ENCODE measurements at places on chromosomes 3 and 15.

GRCh38 chr15:52567871-52568600 lies 794 bp downstream of the ARPP19 start:
- DNase-seq, result peak; percentile 57

GRCh38 chr3:177476495-177476894 lies 279.2 kb upstream of the TBL1XR1 start:
- DNase-seq, result no peak

DNA sequence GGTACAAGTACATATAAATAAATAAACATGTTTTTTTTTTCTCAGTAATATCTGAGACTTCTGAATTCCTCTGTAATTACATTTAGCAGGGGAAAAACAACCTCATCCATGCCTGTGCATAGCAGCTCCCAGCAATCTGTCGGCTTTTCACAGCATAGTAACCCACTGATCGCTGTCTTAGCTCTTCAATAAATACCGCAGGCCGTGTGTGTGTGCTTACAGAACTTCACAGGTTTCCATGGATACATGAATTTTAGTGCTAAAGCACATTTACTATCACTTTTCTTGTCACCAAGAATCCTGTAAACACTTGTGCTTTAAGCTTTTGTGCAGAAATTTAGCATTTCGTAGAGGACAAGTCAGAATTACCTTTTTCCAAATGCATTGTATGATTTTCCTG lies 4.0 kb upstream of the PLAAT1 start:
- DNase-seq, result no peak

GRCh38 chr3:152611905-152612304 lies 223.0 kb upstream of the P2RY1 start:
- no peak for DNase-seq

DNA sequence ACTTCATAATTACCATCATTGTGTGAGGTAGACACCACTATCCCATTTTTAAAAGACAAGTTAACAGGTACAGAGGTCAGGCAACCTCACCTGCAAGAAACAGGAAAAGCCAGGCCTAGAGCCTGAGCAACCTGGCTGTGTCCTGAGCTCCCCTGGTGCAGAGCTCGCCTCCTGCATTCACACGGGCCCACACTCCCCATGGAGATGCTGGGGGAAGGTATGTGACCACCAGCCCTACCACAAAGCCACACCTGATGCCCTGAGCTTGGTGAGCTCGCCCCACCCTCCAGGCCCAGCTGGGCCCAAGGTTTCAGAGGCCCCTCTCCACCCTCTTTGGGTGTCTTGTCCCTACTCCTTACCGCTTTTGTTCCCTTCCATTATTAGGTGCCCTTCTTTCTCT lies 1.2 kb upstream of the EFCAB12 start:
- DNase-seq, result no peak

GRCh38 chr3:162960269-162960668 lies 1463.7 kb downstream of the OTOL1 start:
- DNase-seq, result no peak

GRCh38 chr3:123165163-123165562 lies 36.6 kb upstream of the SEC22A start:
- no peak for DNase-seq

DNA sequence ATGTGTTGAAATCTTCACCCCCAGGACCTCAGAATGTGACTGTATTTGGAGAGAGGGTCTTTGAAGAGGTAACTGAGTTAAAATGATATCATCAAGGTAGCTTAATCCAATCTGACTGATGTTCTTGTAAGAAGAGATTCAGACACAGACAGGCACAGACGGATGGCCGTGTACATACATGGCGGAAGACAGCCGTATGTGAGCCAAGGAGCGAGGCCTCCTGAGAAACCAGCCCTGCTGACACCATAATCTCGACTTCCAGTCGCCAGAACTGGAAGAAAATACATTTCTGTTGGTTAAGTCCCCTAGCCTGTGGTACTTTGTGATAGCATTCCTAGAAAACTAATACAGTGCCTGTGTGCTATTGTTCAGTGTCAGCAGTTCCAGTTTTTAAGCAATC lies 73.6 kb downstream of the APBA2 start:
- no peak for DNase-seq

DNA sequence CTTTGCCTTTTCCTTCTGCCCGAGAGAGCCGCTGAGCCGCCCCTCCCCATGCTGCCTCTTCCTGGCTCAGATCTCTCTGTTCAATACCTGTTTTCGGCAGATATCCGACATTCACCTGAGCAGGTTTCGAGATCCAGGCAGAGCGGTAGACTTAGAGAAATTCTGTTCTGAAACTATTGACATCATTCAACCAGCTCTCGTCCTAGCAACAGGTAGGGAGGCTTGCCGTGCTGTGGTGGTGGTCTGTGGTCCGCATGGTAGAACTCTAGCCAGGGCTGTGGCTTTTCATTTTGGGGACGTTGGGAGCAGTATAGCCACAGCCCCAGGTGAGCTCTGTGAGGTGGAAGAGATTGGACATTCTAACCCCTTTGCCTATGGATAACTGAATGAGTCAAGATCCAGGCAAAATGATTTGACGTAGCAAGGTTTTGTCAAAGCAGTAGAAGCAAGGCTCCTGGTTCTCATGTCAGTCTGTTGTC lies 810 bp downstream of the TMEM62 start:
- DNase-seq, result no peak

- DNase-seq, result no peak
These were observed 3.5 kb upstream of the POPDC2 start for GRCh38 chr3:119663885-119664284.

- peak; percentile 34 for DNase-seq
These were observed 1.1 kb downstream of the HES1 start for GRCh38 chr3:194137008-194137505.

DNA sequence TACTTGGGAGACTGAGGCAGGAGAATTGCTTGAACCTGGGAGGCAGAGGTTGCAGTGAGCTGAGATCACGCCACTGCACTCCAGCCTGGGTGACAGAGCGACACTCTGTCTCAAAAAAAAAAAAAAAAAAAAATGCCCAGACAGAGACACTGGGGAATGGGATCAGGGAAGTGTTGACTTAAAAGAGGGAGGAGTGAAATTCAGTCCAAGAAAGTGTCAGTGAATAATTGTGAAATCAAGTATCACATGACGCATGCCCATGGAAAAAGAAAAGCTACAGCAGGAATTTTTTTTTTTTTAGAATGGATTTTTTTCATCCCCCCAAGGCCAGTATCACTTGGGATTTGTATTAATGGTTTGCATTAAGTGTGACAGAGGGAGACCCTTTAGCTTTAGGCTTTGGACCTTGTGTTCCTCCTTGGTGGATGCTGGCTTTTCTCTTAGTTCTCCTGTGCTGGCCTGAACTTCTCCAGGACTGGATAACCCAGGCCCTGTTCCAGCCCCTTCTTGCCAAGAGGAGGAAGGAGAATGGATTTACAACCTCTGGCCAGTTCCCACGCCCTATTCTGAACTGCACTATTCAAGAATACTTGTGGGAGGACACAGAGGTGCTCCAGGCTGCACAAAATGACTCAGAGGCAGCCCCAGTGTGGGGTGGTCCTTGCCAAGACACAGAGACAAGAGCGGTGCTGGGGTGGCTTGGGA lies 36.7 kb upstream of the ZNF774 start:
- no peak for DNase-seq

DNA sequence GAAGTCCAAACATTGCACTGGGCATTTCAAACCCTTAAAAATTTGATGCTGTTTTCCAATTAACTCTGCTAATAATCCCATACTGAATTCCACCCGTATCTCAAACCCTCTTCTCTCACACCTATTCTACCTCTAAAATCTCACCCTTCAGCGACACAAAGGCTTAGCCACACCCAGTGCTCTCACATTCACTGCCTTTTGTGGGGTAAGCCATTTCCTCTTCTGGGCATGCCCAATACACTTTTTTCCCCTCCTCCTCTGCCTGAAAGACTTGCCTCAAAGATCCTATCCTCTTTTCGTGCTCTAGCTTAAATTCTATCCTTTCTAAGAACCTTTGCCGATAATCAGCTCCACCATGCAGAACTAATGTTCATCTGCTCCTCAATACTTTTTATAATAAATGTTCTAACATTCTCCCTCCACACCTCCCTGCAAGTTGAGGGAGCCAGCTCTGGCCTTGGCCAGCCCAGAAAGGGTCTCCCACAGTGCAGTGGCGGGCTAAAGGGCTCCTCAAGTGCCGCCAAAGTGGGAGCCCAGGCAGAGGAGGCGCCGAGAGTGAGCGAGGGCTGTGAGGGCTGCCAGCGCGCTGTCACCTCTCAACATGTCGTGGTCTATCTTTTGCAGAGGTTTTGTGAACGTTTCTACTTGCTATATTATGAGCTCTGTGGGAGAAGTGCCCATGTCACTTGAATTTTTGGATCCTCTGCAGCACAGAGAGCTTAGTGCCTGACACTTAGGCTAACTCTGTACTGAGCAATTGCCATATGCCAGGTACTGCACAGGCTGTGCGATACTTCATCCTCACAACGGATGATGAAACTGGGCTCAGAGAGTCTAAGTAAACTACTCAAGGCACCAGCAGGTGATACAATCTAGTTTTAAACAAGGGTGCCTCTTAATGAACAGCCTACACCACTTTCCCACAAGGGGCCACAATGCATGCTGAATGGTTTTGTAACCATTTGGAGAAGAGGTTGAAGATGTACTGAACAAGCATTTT lies 53.6 kb upstream of the BCL6 start:
- DNase-seq, result no peak

DNA sequence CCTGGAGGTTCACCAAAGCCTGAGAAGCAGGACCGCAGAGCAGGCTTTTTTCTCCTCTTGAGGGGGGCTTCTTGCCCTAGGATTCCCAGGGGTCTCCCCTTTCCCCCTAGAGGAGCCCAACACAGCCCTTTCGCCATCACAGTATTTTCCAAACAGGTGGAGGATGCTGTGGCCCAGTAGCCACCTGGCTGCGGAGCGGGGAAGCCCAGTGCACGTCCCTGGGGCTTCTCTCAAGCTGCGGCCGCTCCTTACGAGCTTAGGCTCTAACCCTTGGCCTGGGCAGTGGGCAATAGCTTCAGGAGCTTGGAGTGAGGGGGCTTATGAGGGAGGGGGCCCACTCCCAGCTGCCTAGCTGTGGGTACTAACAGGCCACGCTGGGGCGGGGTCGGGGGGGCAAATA lies 11.6 kb upstream of the DLL4 start:
- no peak for DNase-seq

- no peak for DNase-seq
These were observed 29.9 kb upstream of the IQCF6 start for GRCh38 chr3:51808934-51809333.

DNA sequence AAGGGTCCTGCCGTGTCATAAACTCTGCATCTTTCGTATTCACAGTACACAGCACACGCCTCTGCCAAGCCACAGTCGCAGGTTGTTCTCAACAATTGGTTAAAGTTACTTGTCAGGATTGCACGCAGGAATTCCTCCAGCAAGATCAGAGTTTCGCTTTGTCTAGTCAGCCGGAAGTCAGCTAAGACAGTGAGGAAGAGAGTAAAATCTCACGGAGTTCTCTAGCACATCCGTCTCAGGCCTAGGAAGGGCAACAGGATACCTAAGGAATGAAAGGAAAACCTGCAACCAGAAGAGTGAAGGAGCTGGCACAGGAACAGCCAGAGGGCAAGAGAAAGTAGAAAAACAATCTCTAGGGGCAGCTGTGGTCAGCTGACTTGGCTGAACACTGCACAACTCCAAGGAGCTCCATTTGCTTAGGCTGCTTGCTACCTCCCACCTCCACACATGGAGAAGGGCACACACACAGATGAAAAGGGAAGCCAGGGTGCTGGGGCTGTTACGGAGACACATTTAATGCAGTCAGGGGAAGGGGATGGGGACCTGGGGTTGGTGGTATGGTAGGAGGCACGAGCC lies 23.7 kb downstream of the RORA start:
- DNase-seq, result no peak

GRCh38 chr15:98896002-98896721 lies 111.4 kb downstream of the PGPEP1L start:
- DNase-seq, result no peak

DNA sequence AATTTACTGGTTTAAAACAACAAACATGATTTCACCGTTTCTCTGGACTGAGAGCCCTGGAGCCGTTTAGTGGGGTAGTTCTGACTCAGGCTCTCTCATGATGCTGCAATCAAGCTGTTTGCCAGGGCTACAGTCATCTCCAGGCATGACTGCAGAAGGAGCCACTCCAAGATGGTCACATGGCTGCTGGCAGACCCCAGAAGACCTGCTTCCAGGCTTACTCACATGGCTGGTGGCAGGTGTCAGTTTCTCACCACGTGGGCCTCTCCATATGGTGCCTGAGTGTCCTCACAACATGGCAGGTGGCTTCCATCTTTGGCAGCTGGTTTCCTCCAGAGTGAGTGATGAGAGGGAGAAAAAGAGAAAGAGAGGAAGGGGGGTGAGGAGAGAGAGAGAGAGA lies 378.3 kb upstream of the RGMA start:
- no peak for DNase-seq

DNA sequence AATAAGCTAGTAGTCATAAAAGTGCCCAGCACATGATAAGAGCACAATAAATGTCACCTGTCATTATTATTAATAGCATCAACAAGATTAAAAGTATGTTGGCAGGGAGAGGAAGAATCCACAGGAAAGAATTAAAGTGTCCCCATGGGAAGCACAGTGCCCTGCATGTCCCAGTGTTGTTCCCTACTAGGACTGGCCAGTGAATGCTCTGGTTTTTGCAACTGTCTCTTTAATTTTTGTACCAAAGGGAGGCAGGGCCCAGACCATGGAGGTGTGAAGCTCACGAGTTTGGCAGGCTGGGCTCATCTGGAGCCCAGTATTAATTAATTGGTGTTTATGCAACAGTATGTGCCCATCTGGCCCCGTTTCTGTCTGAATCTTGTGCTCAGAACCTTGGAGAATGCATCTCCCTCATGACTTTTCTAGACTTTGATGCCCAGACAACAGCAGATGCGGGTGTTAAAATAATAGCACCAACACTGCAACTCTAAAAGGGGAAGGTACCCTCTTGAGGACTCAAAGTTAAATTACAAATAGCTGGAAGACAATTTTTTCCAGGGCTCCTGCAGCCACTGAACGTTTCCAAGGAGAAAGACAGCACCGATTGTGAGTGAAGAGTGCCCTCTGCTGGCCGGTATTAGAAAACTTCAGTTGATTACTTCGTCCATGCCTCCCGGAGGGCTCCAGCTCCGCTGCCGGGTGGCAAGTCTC lies 71.9 kb upstream of the SPATA12 start:
- peak; percentile 73 for DNase-seq

- peak; percentile 44 for DNase-seq
These were observed 39.3 kb downstream of the KLHL6 start for GRCh38 chr3:183515968-183516851.

- no peak for DNase-seq
These were observed 37.5 kb downstream of the LPP start for GRCh38 chr3:188191460-188191859.

Measured in activated CD4-positive, CD25-positive, alpha-beta regulatory T cell treated with anti-CD3 and anti-CD28 coated beads, Interleukin-2, amount 50 U/mL, for 72 hours (primary cell).